Amniotic epithelial cell (primary cell): ENCODE measurements at places on chromosomes 5 and 9.

- no peak for DNase-seq
Observed at GRCh38 chr5:55692509-55692908, 19.6 kb downstream of the SLC38A9 start.

GRCh38 chr5:57986761-57987341, 473.0 kb downstream of the PLK2 start:
- DNase-seq, result peak; percentile 56

GRCh38 chr5:134145779-134146581, 30.8 kb downstream of the SKP1 start:
- DNase-seq, result peak; percentile 54

DNA sequence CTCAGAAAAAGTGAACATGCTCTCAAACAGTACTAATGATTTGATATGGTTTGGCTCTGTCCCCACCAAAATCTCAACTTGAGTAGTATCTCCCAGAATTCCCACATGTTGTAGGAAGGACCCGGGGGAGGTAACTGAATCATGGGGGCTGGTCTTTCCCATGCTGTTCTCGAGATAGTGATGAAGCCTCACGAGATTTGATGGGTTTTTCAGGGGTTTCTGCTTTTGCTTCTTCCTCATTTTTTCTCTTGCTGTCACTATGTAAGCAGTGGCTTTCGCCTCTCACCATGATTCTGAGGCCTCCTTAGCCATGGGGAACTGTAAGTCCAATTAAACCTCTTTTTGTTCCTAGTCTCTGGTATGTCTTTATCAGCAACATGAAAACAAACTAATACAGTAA, 401.3 kb downstream of the BNC2 start:
- DNase-seq, result peak; percentile 51

DNA sequence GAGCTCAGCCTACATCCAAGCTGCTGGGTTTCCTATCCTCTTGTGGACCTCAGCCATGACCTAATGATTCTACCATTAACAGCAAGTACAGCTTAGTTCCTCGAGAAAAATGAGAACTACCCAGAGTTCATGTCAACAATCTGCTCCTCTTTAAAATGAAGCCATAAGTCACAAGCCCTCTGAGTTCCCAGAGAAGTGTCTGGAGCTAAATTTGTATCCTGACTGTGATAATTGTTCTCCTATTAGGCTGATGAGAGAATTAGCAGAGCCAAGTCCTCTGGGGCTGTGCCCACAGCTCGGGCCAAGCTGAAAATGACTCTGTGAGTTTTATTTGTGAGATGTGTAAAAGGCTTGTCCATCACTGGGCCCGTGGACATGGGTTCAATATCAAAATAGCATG, 145.1 kb upstream of the SMIM23 start:
- no peak for DNase-seq

DNA sequence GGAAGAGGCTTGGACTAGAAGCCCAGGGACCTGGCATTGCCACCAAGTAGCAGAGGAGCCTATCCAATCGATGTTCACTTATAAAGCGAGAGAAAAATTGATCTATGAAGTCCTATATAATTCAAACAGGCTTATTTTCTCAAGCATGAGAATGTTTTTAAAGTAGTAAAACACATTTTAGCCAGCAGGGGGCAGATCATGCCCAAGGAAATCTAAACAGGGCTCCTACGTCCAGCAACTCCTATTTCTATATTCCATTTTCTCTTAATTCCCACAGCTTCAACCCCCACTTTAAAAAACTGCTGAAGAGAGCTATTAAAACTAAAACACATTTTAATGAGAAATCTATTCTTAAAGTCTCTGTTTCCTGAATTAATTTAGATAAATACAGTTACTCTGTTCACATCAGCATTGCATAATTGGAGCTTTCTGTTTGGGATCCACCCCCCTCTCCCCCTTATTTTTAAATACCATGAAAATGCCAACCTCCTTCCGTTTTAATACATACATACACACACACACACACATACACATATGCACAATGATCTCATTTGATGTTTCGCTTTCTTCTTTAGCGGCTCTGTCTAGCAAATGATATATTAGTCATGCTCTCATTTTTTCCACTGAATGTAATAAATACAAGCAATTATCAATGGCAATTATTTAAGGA, 144.9 kb downstream of the MYO10 start:
- peak; percentile 58 for DNase-seq

DNA sequence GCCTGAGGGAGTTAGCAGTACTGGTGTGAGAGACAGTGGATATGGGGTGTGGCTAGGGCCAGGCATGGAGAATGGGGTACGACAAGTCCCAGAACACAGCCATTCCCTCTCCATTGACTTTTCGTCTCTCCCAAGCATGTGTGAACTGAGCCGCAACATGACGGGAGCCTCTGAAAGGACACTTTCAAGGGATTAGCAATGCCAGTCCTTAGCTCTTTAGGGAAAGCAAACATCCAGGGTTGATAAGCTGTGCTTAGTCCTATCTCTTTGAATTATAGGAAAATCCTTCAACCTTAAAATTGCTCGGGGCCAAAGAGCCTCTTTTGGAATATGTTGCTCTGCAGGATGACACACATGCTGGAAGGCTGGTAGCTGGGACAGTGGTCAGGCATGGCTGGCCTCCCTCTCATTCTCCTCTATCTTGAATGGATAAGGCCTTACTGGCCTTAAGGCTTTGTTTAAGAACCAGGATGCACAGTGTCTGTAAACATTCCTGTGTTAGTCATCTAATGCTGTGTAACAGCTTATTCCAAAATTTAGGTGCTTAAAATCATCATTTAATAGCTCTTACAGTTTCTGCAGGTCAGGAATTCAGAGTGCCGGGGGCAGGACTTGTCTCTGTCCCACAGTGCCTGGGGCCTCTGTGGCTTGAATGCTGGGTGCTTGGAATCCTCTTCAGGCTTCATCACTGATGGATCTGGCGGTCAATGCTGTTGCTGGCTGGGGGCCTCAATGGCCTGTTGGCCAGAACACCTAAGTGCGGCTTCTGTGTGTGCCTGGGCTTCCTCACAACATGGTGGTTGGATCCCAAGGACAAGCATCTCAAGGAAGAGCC, 95.3 kb downstream of the PTTG1 start:
- DNase-seq, result no peak

DNA sequence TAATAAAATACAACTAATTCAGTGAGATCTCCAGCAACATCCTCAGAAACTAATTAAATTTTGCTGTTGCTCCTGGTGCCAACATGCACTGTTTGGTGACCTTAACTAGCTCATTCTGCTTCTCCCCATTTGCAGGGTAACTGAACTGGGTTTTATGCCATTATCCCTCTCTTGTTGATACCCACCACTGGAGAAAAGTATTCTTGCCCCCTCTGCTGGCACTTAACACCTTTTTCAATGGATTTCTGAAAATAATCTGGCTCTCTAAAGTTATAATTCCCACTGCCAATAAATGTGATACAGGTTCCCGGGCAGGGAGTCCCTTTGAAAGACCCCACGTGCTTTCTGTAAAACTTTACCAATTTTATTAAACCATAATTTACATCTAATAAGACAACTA, 394.3 kb downstream of the OSTF1 start:
- no peak for DNase-seq
